ENCODE measurements at places on chromosomes 7 and 10.
A peak's percentile ranks its signal among the peaks of the same experiment; 100 is the strongest.

GRCh38 chr7:155852426-155853301 lies 40.4 kb upstream of the SHH start:
- no peak for DNase-seq

GRCh38 chr7:134180376-134180775 lies 53.2 kb downstream of the LRGUK start:
- no peak for DNase-seq

- no peak for DNase-seq
These were observed 14.9 kb upstream of the PLEKHS1 start for GRCh38 chr10:113736576-113736975.

DNA sequence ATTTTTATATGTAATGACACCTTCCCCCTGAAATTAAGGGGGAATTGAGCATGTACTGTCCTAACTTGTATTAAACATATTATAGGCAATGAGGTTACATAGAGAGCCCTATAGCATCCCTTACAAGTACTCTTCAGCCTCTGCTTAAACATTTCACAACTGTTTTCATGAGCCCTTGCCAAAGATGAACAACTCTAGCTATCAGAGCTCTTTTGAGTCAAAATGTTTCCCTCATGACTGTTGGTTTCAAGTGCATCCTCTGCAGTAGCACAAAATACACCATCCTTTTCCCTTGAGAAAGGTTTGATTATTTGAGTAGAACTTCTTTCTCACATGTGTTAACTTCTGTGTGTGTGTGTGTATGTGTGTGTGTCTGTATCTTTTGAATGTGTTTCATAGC lies 1157.6 kb upstream of the CELF2 start:
- DNase-seq = no peak

- no peak for DNase-seq
These were observed 1.4 kb upstream of the FRA10AC1 start for GRCh38 chr10:93703841-93704240.

DNA sequence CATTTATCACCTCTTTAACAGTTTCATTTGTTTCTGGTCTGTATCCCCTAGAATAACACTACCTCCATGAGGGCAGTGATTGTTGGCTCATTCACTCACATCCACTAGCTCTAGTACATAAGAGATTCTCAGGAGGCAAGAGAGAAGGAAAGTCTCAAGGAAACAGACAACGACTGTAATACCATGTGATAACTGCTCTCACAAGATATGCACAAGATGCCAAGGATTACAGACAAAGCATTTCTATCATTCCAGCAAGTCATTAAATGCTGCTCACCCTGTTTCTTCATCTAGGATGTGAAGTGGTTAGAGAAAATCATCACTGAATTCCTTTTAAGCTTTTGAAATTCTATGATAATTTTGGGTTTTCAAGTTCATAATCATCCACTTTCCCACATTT lies 115.3 kb downstream of the HIBADH start:
- no peak for DNase-seq

- no peak for DNase-seq
These were observed at the start of gene RARRES2 for GRCh38 chr7:150341263-150342120. TSS of gene RARRES2 (minus strand) at chr7:150341629. CDS start at chr7:150340609, 1,020 bp downstream.

DNA sequence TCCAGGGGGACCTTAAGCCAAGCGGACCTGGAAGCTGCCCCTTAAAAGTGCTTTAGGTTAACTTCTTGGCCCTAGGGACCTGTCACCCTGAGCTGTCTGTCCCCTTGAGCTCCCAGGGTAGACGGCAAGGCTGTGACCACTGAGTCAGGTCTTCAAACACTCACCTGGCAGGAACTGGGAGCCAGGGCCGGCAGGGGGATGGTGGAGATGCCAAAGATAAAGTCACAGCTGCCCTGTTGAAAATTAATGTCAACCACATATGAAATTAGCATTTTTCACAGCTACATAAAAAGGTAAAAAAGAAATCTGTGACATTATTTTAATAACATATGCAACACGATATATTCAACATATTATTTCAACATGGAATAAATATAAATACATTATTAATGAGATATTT lies 271.0 kb downstream of the GFRA1 start:
- DNase-seq = no peak

DNA sequence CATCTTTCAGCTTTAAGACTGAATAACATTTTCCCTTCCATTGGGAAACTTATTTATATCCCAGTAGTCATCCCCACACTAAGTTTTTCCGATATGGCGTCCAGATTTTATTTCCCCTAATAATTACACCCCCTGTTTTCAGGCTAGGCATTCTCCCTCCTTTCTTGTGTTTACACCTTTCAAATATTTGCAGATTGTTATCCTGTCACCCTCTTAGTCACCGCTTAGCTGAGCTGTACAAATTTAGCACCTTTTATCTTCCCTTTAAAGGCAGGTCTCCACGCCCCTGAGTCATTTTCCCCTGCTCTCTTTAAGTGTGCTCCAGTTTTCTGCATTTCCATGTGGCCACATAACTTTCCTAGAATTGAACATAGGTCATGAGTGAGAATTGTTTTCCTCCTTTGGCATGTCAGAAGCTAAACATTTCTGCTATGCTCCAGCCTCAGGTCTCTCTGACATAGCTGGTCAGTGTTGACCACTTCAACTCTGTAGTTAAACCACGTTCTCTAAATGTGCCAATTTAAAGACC lies 47.4 kb downstream of the LRRC4 start:
- peak; percentile 45 for DNase-seq

- peak; percentile 47 for DNase-seq
These were observed 16.0 kb downstream of the MYOZ1 start for GRCh38 chr10:73625004-73625883.

DNA sequence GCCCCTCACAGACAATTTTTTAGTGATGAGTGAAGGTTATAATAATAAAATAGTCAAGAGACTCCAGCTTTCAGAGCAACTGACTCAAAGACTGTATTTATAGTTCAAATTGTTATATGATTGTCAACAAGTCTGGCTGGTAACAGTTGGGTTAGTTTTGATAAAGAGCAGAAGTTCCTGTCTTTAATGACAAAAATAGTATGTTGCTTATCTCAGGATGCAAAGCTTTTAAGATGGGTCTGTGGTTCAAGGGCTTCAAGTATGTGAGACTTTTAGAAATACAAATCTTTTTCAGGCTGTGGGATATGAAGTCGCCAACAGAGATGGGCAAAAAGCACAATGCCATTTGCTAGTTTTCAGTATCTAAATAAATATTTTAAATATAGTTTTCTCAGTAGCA lies 118.4 kb downstream of the ABCA13 start:
- DNase-seq = peak; percentile 4

DNA sequence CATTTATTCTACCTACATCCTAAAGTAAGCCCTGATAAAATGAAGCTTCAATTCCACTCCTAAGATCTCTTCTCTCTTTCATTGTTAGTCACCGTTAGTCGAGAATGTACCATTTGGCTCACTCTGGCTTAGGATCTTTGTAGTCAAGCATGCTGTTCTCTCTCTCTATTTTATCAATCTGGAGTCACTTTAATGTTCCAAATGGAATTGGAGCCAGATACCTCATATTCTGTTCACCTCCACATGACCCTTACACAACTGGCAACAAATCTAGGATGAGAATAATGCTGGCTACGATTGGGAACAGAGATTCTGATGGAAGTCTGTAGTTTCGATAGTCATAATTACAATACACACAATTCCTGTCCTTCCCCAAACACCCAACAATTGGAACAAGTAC lies 213.7 kb downstream of the TWIST1 start:
- DNase-seq = no peak

GRCh38 chr10:4373612-4374011 lies 452.4 kb upstream of the AKR1E2 start:
- DNase-seq = no peak

- no peak for DNase-seq
These were observed 132.3 kb downstream of the PLXNA4 start for GRCh38 chr7:132443761-132444520.

DNA sequence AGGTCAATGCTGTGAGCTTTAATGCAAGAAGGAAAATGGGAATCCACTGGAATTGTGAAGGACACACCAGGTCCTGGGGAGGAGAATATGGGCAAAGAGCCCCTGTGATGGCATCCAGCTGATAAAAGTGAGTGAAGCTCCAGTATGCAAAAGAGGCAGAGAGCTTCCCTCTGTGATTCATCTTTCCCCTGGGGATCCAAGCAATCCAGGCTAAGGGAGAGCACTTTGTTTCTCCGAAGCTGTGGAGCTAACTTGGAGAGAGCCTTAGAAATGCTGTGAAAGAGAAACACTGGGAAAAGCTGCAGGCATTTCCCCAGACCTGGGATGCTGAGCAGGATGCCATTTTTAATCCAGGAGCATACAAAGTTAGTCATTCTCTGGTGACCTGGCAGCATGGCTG lies 489.5 kb downstream of the SH2D4B start:
- no peak for DNase-seq

DNA sequence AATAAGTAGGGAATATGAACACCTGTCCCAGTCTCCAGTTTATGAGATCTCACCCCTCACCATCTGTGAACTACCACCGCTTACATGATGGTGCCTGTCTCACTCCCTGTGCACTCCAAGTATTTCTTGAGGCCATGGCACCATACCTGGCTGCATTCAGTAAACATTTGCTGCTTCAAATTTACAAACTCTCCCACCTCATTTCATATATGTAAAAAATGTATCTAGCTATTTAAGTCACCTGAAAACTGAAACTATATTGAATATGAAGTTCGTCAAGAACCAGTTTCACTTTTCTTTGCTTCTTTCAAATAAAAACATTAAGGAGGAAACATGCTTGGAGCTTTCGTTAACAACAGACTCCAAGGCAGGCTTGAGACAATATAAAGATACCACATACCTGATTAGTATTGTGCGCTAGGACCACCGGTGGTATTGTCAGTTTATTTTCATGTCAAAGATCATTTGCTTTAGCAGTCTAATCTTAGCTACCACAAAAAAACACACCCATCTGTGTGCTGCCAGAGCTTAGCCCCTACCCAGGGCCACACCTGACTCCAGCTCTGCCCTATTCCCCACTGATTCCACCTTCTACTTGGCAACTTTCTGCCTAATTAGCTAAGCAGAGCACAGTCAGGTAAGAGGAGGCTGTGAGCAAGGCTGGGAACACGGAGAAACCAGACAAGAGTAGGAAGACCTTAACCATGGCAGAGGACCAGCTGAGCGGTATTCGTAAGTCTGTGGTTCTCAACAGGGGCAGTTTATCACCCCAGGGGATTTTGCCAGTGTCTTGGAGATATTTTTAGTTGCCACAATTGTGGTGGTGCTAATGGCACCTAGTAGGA lies 92.0 kb downstream of the ZFAND4 start:
- DNase-seq = peak; percentile 33

- DNase-seq = no peak
These were observed 2.8 kb upstream of the KLF6 start for GRCh38 chr10:3787816-3788215.

- DNase-seq = no peak
These were observed 12.1 kb upstream of the CDK6 start for GRCh38 chr7:92848441-92848840.

GRCh38 chr10:8577686-8578085 lies 523.2 kb downstream of the GATA3 start:
- no peak for DNase-seq

GRCh38 chr10:44845361-44846175 lies 65.6 kb upstream of the TMEM72 start:
- DNase-seq = no peak

GRCh38 chr10:119302591-119303253 lies 95.4 kb downstream of the GRK5 start:
- no peak for DNase-seq

GRCh38 chr10:132100091-132100481 lies 34.3 kb downstream of the JAKMIP3 start:
- no peak for DNase-seq

GRCh38 chr7:136884492-136884891 lies 16.0 kb downstream of the CHRM2 start:
- no peak for DNase-seq

GRCh38 chr10:13695588-13695987 lies 108.8 kb downstream of the PRPF18 start:
- no peak for DNase-seq

- no peak for DNase-seq
These were observed 226.0 kb downstream of the CDK14 start for GRCh38 chr7:90821961-90822620.

DNA sequence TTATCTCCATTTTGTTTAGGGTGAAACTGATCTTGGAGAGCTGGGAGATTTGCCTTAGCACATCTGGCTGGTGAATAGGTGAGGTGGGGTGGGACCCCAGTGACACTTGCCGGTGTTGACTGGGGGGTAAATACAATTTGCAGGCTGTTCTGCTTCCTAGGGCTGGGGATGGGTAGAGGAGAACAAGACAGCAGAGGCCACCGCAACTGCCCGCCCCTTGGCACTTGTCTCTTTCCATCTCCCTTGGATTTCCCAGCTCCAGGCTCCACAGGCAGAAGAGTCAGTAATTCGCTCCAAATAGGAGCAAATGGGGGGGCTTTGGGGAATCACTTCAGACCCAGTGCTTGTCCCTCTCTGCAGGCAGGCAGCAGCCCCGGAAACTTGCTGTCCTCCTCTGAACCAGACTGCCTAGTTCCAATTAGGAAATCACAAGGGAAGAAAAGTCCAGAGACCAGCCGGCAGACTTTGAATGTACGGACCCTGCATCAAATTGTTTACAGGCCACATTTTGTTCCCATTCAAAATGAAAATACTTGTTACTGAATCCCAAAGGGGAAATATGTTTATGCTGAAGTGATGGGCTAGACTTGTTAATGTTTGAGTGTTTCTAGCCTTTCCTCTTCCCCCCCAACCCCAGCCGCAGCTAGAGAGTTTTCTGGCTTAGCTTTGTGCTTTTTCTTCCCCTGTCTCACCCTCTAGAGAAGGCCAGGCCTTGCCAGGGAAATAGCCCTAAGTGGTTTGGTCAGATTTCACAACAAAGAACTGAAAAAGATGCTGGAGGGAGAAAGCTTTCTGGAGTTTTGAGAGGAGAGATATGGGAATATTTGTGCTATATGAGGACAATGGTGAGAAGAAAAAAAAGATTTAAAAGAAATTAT lies 10.0 kb upstream of the INPP5F start:
- DNase-seq = no peak

DNA sequence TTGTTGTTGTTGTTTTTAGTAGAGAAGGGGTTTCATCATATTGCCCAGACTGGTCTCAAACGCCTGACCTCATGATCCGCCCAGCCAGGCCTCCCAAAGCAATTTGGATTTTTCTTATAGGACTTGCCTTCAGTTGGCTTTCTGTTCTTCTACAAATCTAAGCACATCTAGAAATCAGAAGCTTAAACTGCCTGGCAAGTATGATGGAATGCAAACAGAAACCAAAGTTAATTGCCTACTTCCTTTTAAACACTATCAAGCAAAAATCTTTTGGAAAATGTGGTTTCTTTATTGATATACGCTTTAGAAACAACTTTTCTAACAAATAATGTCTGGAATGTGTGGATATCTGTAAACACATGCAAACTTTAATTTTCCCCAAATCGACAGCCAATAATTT lies 64.9 kb downstream of the USP6NL start:
- peak; percentile 43 for DNase-seq

GRCh38 chr7:43311052-43311451 lies 198.6 kb downstream of the HECW1 start:
- DNase-seq = no peak

- no peak for DNase-seq
These were observed 6.3 kb downstream of the GHRHR start for GRCh38 chr7:30970074-30970473.

DNA sequence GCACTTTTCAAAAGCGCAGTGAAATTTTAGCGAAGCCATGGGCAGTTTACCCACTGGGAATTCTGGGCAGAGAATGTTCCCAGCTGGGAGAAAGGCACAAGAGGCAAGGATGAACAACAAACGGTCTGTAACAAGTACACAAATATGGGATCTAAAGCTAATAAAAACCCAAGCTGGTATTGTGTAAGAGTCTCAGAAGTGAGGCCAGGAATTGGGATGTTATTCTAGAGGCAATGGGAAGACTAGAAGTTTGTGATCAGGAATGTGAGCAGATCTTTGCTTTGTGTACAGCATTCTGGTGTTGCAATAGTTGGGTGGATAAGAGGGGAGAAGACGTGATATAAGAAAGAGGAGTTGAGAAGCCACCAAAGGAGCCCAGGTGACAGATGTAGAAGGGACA lies 15.0 kb downstream of the FZD9 start:
- DNase-seq = no peak
